ENCODE measurements at places on chromosomes 3 and 15. TPM values are rescaled to one million over a fixed set of nuclear protein-coding genes. Genes with fewer than 3 reads are reported as not detected.

The DPPA4 gene
- 1.1 TPM for polyA plus RNA-seq

The NLGN1 gene
- polyA plus RNA-seq: 1.5 TPM

The LDHAL6B gene
- polyA plus RNA-seq: 0.14 TPM

GRCh38 chr3:53238051-53238850, 17.6 kb downstream of the TKT start:
- no peak for DNase-seq

GRCh38 chr3:149197669-149198068, 24.0 kb downstream of the CP start:
- DNase-seq: no peak

GRCh38 chr15:76492538-76492937, 156.0 kb downstream of the ISL2 start:
- DNase-seq: no peak

DNA sequence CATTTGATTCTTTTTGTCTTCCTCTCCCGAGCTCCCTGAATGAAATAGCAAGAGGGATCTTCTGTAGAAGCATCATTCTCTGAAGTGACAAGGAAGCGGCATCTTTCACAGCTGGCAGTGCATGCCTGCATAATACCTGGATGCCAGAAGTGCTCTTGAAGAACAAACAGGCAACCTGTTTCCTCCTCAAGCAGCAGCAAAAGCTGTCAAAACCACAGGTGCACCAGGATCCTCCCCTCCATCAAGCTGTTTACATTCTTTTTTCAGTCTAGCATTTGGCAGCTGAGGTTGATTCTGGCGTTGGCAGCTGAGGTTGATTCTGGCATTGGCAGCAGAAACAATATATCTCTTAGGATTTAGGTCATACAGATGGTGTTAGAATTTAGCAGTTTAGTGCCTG, 979.0 kb downstream of the TUSC7 start:
- no peak for DNase-seq

DNA sequence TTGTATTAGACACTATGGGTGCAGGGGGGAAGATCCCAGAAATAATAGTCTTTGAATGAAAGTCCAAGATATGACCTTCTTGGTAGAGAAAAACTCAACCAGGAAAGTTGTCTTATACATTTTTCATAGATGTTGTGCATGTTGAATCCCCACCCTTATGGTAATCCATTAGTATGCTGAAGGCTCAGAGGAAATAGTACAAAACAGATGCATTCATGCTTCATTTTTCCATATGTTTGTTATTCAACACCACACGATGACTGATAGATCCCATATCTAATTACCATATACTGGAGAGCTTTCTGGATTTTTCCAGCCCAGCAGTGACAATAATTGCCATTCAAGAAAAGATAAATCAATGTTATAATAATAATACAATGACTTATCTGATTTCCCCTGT, 487.4 kb downstream of the FGF12 start:
- DNase-seq: no peak

GRCh38 chr15:34301058-34301457, 36.5 kb downstream of the SLC12A6 start:
- no peak for DNase-seq

- DNase-seq: no peak
Observed at GRCh38 chr3:56291953-56292352, 176.3 kb downstream of the ERC2 start.

DNA sequence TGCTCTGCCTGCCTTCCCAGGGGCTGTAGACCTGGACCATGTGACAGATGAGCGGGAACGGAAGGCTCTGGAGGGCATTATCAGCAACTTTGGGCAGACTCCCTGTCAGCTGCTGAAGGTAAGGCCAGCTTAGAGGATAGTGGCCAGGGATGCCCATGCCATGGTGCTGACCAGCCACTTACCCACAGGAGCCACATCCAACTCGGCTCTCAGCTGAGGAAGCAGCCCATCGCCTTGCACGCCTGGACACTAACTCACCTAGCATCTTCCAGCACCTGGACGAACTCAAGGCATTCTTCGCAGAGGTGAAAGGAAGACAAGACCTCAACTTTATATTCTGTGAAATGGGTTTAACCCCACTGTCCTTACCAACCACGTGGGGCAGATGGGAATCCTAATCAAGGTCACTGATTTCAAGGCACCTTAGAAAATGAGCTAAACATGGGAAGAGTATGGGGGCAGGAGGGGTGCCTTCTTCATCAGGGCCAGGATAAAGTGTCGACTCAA, 26.7 kb downstream of the NBEAL2 start:
- no peak for DNase-seq
